ENCODE measurements at places on chromosomes 5 and 9.

- DNase-seq = peak; percentile 85
These were observed 2.7 kb downstream of the TNC start for GRCh38 chr9:115115117-115115880.

DNA sequence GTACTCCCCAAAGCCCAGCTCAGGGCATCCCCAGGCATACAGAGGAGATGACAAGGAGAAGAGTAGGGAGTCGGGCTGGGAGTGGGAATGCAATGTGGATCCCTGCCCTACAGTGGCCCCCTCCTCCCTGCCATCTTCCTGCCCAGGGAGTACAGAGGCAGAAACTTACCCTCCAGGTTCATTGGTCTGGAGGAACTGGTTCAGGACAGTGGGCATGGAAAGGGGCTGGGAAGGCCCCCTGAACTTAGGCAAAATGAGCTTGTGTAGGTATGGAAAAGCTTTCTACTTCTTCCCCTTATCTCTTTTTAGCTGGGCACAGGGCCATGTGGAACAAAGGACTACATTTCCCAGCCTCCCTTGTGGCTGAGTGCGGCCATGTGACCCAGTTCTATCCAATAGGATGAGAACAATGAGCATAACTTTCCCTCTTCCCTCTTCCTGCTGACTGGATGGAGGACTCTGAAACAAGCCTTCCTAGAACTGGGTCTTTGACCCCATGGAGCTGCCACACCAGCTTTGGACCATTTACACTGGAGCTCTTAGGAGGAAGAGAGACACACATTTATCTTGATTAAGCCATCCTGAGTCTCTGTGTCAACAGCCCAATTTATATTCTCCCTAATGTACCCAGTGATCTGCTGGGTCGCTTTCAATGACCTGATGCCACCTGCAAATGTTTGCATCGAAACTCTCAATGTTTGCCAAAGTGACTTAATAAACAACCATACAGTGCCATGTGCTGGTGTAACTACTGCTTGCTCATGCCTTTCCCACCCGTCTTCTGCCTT is 25.0 kb upstream of the HMCN2 start:
- peak; percentile 81 for DNase-seq

DNA sequence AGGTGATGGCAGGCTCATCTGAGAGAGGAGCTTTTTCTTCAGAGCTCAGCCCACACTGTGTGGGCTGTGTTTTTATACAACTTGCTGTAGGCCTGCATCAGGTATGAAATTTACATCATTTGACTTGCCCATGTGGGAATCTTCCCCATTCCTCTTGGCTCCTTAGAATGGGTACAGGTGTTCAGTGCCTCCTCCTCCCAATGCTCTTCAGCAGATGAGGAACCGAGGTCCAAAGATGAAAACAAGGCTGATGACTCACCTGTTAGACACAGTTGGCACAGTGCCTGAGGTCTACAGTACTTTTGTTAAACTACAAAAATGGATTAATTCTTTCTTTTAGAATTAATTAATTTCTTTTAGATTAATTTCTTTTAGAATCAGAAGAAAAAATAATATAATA is 20.8 kb downstream of the PAPPA start:
- DNase-seq = peak; percentile 31

DNA sequence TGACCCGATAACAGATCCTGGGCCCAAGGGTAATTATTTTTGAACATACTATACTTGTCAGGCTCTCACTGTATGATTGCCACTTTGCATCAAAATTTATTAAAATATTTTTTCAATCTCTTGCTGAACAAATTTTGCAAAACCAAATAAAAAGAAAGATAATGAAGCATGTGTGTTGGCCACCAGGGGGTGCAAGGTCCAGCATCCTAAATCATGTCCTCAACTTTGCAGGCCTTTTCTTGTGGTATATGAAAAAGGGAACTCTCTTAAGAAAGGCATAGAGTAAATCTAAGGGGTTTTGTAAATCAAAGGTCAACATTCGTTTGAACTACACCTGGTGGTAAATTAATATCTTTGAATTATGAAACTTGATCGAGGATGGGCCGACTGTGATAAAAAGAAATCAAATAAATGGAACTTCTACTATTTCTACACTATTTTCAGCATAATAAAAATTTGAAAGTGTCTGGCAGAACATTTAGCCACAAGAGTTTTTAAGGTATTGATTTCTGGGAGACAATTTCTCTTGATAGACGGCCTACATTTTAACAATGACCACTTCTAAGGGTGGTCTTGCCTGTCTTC is 676.5 kb downstream of the DMRTA1 start:
- DNase-seq = no peak

DNA sequence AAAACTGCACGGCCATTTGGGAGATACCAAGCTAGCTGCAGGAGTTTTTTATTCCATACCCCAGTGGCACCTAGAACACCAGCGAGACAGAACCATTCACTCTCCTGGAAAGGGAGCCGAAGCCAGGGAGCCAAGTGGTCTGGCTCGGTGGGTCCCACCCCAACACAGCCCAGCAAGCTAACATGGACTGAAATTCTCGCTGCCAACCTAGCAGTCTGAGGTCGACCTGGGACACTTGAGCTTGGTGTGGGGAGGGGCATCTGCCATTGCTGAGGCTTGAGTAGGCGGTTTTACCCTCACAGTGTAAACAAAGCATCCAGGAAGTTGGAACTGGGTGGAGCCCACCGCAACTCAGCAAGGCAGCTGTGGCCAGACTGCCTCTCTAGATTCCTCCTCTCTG is 108.9 kb upstream of the CHD1 start:
- DNase-seq = no peak

DNA sequence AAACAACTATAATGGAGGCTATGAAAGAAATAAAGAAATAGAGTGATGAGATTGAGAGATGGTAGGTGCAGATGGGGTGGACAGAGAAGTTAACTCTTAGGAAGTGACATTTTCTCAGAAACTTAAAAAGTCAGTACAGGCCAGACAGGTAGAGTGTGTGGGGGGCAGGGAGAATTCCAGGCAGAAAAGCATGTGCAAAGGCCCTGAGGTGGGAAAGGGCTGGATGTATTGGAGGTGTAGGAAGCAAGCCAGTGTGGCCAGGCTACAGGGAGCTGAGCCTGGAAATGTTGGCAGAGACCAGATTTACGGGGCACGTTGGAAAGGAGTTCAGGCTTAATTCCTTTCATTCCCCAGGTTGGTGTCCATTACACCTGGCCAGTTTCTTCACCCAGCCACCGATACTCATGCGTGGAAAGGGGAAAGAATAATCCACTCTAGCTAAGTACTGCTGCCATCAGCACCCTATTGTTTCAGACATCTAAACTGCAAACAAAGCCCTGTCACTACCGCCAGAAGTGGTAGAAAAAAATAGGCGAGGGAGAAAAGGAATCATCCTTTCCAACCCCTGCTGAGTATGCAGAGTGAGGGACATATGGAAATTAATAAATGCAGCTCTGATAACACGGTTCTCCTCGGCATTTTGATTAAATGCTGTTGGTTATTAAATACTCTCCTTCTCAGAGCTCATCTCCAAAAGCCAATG is 116.8 kb upstream of the GPR151 start:
- no peak for DNase-seq

DNA sequence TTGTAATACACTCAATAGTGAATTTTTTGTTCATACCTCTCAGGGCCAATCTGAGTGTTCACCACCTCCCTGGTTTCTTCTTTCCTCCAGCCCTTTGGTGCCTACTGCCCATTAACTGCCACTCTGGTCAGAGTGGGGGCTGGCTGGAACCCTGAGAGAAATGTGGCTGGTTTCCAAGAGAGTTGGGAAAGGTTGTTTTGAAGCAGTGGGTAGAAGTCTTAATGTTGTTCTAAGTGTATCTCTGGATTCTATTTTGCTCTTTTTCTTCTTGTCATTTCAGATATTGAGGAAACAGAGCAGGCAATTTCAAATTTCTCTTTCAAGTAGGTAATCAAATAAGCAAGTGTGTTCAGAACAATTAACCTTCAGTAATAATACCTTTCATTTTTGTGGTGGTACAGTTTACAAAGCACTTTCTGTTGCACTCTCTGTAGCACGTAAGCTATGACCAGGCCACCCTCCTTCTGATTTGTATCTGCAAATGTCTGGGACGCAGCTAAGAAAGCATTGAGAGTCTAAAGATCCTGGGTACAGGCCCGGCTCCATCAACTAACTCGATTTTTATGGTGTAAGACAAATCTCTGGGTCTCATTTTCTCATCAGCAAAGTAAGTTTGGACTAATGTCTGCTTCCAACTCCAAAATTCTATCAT is 8.4 kb downstream of the SLC1A3 start:
- no peak for DNase-seq

DNA sequence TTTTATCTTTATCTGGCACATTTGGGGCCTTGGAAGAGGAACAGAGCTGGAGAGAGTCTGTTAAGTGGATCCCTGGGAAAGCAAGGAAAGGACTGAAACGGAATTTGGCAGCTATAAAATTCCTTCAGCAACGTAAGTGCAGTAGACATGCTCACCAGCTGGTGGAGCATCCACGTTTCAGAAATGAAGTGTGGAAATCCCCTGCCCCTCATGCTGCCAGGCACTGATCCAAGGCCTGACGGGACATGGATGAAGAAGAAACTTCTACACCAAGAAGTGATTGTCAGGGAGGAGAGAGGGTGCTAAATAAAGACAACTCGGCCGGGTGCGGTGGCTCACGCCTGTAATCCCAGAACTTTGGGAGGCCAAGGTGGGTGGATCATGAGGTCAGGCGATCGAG is 209.3 kb downstream of the ROR2 start:
- peak; percentile 22 for DNase-seq

GRCh38 chr9:123470121-123470782 is 114.3 kb downstream of the CRB2 start:
- DNase-seq = no peak

DNA sequence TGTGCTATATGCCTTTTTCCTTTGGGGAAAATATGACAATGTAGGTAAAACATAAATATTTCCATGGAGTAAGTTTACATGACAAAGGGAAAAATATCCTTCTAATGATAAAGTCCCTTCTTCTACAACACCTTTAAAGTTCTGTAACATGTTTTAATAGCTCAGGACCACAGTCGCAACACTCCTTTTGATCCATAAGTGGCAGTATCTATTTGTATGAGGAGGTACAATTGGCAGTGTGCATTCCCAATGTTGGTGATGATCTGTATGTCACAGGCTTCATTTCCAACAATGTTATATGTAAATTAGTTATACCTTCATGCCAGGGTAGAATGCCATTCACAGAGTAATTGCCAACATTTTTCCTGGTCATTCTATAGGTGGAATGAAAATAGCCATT is 127.1 kb upstream of the CCNH start:
- DNase-seq = no peak

GRCh38 chr5:32031089-32031488 is 143.0 kb downstream of the GOLPH3 start:
- peak; percentile 55 for DNase-seq

GRCh38 chr9:116572095-116572748 is 114.9 kb upstream of the TRIM32 start:
- peak; percentile 85 for DNase-seq

GRCh38 chr5:41148448-41148847 is 64.9 kb downstream of the C6 start:
- DNase-seq = no peak

DNA sequence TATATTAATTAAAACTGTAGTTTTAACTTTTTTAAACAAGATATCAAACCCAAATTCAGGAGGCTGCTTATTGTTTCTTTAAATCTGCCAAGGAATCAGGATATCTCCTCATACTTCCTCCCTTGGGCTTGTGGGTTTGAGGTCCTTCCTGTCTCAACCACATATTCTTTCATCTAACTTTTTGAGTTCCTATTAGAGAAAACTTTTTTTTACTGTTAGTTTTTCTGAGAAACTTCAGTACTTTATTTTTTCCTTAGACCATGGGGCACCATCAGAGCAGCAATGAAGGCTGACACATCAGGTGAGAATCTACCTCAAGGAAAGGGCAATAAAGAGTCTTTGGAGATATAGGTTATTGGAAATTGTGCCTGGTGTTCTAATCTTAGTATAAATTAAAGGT is 56.7 kb downstream of the TSSK1B start:
- DNase-seq = no peak

All from EH (cell line).